AG04449 (cell line): ENCODE measurements at places on chromosomes 5 and 9.

DNA sequence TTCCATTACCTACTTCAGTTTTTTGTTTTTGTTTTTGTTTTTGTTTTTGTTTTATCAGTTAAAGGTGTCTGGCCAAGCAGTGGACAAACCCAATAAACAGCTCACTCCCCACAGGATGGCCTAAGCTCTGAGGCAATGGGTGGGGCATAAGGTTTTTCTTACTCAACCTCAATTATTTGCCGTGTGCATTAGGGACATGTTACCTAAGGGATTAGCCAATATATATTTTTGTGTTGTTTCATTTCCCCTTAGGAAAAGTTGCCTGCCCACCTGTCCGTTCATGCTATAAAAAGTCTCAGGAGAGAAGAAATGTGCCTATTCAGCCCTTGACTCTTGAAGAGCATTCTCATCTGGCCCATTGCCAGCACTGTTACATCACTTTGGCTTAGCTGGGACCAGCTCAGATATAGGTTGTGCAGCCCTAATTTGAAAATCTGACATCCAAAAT lies 7.3 kb downstream of the SH3RF2 start:
- DNase-seq: no peak

- no peak for DNase-seq
Observed at GRCh38 chr5:91178461-91178860, 204.7 kb downstream of the ARRDC3 start.

GRCh38 chr5:167820101-167820990 lies 471.1 kb upstream of the WWC1 start:
- no peak for DNase-seq

DNA sequence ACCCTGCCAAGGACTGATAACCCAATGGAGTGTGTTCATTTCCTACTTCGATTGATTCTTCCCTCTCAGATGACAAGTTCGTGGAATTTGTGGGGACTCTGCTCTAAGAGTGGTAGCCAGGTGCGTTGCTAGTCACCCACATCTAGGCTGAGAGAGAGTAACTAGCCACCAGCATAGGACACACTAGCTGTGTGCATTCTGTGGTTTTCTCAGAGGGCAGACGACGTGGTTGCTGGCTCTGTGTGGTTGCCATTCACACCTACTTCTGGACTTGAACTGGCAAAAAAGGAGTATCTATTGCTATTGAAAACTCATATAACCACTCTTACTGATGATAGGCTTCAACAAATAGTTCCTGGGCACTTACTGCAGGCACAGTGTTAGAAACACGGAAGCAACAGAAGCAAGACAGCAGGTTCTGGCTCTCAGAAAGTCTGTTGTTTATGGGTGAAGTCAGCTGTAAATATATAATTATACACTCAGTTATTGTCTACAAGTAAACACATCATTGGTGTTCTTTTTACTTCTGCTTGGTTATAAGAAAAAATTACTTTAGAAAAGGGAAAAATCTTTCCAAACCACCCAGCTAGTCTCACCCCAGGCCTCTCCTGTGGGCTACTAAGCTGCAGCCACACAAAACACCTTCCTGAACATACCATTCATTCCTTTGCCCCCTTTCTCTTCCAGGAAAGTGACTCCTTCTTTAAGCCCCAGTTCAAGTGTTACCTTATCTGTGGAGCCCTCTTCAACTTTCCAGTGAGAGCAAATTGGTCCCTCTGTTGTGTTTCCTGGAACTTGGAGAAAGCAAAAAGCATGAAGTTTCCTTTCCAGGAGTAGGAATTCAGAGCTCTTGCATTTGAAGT lies 151.1 kb upstream of the HAPLN1 start:
- no peak for DNase-seq

GRCh38 chr9:120411862-120412424 lies 168.0 kb downstream of the CDK5RAP2 start:
- no peak for DNase-seq

- no peak for DNase-seq
Observed at GRCh38 chr5:73901455-73901854, 275.5 kb downstream of the ARHGEF28 start.

DNA sequence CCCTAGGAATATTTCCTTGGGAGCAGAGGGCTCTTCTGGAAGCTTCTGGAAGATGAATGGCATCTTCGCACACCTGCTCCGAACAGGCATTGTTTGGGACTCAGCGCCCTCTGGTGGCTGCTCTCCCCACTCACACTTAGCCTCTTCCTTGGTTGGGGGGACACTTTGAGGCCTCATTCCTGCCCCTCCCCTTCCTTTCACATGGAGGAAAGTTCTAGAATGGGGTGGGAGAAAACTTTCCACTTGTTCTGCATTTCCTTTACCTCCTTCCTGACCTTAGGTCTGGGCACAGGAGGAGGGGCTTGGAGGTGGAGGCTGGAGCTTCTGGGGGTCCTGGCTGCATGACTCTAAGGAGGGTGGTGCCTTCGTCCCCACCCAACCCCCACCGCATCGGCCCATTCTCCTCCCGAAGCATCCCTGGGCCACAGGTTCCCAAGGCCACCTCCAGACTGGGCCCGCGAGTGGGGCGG lies 19.3 kb upstream of the SMIM32 start:
- DNase-seq: no peak

DNA sequence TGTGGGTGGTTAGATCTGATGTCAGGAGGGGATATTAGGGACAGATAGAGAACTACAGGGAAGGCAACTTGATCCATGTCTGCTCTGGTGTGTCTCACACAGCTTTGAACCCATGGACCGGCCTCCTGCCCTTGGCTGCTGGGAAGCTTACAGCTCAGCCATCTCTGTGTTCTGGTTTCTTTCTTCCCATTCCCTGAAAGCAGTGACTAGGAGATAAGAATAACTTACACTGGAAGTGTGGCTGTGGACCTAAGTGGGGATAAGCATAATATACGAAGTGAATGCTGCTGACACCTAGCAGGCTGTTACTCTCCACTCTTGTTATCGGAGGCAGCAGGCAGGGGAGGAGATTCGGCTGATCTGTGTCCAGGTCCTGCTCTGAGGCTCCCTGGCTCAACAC lies 282.3 kb upstream of the TUT7 start:
- no peak for DNase-seq
